ENCODE measurements at places on chromosomes 11 and 22.

- no peak for DNase-seq
Observed at GRCh38 chr11:11587122-11587521, 34.7 kb downstream of the GALNT18 start.

DNA sequence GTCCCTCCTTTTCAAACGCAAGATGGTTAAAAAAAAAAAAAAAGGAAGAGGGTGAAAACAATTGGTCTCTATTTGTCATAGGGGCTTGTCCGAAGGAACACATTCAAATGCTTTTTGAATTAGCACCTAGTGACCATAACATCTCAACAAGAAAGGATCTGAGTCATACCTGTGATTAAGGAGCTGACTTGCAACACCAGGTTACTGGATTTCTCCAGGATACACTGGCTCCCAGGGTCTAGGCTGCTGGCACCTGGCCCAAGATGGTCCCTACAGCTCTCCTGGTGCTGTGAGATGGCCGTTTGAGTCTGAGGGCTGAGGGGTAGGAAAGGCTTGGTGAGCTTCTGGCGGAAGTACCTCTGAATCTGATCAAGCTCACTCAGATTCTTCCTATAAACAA, 28.4 kb upstream of the UCP3 start:
- DNase-seq: no peak

DNA sequence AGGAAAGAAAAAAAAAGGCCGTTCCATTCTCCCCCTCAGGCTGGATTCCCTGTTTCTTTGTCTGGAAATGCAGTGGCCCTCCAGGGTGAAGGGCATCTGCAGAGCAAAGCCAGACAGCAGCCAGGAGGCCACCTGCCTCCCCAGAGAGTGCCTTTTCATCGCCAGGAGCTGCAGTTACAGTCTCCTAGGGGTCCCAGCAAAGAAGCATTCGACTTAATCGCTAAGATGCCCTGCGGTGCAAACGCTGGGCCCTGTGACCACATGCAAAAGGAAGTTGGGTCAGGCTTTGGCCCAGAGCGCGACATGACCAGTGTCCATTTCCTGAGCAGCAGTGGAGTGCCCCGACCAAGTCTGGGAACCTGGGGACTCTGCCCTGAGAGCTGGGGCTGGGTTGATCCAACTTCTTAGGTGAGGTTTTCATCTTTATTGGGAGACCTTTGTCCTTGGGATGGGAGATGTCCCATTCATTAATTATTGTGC, 304.6 kb downstream of the OPCML start:
- peak; percentile 8 for DNase-seq

GRCh38 chr11:47204637-47204989, 10.2 kb upstream of the DDB2 start:
- peak; percentile 49 for DNase-seq

GRCh38 chr11:72859126-72859525, 44.9 kb downstream of the ATG16L2 start:
- DNase-seq: no peak

DNA sequence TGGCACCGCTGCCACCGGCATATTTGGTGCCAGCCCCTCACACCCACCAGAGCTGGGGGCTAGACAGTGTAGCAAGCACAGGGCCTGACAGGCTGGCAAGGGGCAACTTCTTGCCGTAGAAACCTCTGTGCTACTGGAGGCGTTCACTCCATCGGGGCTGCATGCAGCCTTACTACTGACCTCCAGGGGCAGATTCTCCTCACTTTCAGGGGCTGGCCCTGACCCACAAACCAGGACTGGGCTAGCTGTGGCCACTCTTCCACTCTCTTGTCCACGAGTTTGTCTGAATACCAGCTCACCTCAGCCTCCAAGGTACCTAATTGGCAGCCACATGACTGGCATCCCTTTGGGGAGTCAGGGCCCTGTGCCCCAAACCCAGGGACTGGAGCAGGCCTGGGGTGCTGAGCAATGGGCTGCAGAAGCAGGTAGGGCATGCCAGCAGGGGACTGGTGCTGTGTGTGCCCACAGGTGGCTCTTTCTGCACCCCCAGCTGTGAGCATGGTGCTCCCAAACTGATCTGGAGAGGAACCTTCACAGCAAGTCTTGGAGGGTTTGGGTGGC, 2.1 kb upstream of the LMO1 start:
- peak; percentile 67 for DNase-seq

DNA sequence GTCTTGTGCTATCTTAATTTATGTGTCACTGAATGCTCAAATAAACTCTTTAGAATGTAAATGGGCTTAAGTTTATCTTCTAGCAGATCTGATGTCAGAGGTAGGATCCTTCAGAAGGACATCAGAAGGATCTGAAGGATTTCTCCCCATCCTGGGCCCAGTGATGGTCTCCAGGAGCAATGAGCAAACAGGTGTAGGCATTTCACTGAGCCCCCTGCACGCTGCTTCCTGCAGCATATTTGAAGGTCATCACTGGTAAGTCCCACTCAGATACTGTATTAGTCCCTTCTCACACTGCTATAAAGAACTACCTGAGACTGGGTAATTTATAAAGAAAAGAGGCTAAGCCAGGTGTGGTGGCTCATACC, 4.5 kb downstream of the GSTP1 start:
- no peak for DNase-seq

- DNase-seq: no peak
Observed at GRCh38 chr11:72432347-72433287, 1.7 kb downstream of the CLPB start.

DNA sequence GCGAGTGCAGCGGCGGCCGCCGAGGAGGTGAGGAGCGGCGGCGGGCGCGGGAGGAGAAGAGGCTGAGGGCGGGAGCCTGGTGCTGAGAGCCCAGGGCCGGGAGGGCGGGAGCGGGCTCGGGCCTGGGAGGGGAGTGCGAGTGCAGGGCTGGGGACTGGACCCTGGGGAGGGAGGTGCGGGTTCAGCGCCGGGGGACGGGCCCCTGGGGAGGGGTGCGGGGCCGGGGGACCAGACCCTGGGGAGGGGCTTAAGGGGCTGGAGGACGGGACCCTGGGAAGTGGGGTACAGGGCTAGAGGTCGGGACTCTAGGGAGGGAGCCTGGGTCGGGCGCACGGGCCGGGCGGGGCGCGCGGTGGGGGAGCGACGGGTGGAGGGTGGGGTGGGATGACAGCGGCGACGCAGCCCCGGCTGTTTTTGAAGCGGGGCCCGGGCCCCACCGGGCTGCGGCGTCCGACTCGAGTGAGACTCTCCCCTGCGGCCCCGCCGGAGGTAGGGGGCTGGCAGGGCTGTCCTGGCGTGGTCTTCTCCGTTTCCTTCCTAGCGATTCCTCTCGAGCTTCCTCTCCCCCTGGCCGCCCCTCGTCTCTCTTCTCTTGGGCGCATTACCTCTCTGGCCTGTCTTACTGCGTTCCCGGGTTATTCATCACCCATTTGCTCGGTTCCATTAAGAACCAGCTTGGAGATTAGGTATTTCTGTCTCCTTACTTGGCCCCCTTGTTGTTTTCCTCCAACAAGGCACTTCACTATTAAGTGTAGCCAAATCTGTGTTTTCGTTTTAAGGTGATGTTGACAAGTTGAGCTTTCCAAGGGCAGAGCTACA, 754 bp downstream of the NUP50 start:
- peak; percentile 45 for DNase-seq

GRCh38 chr22:47064016-47064415, 301.6 kb downstream of the TBC1D22A start:
- DNase-seq: no peak

- no peak for DNase-seq
Observed at GRCh38 chr11:131168839-131169713, 201.3 kb upstream of the NTM start.

- DNase-seq: no peak
Observed at GRCh38 chr22:29128891-29129807, 56.3 kb downstream of the KREMEN1 start.

GRCh38 chr11:45304111-45304991, 18.2 kb upstream of the SYT13 start:
- no peak for DNase-seq

- no peak for DNase-seq
Observed at GRCh38 chr11:75369560-75370255, 18.2 kb upstream of the ARRB1 start.

DNA sequence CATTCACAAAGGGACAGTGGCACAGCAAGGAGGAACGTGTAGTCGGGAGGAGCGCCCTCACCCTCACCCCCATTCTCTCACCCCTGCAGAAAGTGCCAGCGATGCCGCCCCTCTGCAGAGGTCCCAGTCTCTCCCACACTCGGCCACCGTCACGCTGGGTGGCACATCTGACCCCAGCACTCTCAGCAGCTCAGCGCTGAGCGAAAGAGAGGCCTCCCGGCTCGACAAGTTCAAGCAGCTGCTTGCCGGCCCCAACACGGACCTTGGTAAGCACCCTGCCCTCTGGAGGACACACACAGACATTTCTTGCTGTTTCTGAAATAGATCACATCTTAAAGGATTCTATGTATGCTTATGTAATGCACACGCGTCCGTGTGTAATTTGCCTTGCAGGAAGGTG, 34.9 kb downstream of the TBC1D22A start:
- DNase-seq: peak; percentile 67

GRCh38 chr22:41697126-41697775, 2.1 kb upstream of the MEI1 start:
- peak; percentile 98 for DNase-seq

- peak; percentile 46 for DNase-seq
Observed at GRCh38 chr22:17705951-17706900, 67.7 kb downstream of the BCL2L13 start.

DNA sequence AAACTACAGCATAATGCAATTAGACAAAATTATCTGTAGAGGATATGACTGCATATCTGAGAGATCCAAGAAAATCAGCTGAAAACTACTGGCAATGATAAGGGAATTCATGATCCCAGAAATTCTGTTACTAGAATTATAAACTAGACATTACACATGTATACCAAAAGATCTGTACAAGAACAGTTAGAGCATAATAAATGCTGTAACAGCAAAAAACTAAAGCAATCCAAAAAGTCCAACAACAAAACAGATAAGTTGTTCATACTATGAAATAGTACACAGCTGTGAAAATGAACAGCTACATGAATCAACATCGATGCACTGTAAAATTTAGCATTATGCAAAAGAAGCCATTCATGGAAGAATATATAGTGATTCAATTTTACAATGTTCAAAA, 6.0 kb downstream of the ZNF214 start:
- no peak for DNase-seq

DNA sequence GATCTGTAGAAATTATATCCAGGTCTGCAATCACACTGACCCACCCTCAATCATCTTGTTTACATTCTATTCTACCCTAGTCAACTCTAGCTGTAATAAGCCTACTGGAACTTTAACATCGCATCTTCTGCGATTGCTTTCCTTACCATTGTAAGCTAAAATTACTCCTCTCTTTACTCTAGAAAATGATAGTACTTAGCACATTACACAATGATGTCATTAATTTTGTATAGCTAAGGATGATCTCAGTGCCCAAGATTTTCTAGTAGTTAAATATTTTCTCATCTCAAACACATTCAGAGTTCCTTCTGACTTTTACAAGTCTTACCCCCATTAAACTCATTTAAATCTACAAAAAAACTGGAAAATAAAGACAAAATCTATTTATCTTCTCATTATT, 39.6 kb upstream of the CTSC start:
- no peak for DNase-seq

DNA sequence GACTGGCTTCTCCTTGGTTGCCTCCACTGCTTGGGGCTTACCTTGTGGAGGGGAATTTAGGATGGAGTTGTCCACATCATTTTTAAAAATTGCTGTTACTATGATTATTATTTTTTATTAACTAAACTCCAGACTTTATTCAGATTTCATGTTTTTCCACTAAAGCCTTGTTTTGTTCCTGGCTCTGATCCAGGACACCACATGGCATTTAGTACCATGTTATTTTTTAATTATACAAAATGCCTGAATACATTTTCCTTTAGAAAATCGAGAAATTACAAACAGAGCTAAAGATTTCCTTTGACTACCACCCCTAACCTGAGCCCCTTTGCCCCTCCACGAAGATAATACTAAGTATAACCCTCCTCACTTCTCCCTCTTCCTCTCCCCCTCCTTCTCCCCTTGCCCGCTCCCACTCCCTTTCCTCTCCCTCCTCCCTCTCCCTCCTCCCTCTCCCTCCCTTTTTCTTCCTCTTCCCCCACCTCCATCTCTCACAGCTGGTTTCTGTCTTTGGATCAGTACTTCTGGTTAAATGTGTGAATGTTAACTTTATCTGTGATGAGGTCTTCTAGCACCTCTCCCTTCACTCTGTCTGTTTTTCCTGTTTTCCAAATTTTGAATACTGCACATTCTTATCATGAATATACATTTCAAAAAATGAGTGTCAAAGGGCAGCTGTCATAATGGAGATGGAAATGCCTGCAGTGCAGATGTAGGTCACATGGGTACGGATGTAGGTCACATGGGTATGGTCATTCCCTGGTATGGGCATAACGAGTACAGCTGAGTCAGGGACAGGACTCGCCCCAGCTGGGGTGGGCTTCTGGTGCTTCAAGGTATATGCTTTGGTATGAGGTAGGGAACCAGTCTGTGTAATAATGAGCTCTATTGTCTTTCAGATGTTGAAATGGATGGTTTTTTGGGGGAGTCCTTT, 54.4 kb upstream of the OR4B1 start:
- peak; percentile 3 for DNase-seq

- DNase-seq: peak; percentile 28
Observed at GRCh38 chr11:109426442-109427240, 4.7 kb downstream of the C11orf87 start.

DNA sequence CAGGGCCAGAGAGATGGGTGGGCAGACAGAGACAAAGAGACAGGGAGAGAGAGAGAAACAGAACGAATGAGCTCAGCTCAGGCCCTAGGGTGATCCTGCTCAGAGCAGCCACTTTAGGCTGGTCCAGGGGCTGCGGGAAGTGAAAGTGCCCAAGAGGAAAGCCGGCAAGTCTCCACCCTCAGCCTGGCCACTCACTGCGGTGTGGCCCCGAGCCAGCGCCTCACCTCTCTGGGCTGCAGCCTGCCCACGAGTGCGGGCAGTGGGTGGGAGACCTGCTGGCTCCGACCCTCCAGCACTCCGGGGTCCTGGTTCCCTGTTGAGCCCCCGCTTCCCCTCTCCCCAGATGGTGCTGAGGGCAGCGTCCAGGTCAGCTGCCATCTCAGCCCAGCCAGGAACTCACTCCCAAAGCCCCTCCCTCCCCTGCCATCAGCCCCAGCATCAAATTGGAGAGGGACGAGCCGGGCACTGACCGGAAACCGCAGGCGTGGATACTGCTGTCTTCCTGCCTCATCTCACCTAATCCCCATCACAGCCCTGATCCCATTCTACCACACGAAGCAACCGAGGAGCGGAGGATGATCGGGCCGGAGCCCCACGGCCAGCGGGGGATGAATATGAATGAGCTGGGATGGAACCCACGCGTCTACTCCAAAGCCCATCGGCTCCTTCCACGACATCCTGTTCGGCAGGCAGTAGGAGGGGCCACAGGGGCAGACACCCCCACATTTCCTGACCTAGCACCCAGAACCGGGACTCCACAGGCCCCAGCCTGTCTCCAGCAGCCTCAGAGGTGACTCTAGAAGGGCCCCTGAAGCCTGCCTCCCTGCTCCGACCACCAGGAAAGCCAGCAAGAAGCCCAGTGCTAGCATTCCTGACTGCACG, 16.9 kb downstream of the ELFN2 start:
- DNase-seq: no peak

- no peak for DNase-seq
Observed at GRCh38 chr22:24025475-24025874, 14.4 kb downstream of the CABIN1 start.
